IMR-90 (cell line): ENCODE measurements at places on chromosomes 7 and 10. TPM values are rescaled to one million over a fixed set of nuclear protein-coding genes. Genes with fewer than 3 reads are reported as not detected.
A peak's percentile ranks its signal among the peaks of the same experiment; 100 is the strongest.

Gene ARHGEF35
- total RNA-seq: not detected in 2 replicates

Gene SEMA3E
- total RNA-seq: 0.72 and 1.1 TPM in 2 replicates

Gene C10orf67
- 0.18 and 0.28 TPM in 2 replicates for total RNA-seq

Gene KIN
- 3.0 and 6.1 TPM in 2 replicates for total RNA-seq

Gene CPA4
- total RNA-seq: 365 and 382 TPM in 2 replicates

Gene EZH2
- 13.1 and 16.4 TPM in 2 replicates for total RNA-seq

Gene SAP25
- total RNA-seq: not detected in 2 replicates

Gene CNPY4
- 13.3 and 20.0 TPM in 2 replicates for total RNA-seq

Gene CFAP46
- 1.3 and 1.7 TPM in 2 replicates for total RNA-seq

Gene MOSPD3
- total RNA-seq: 2.2 and 2.3 TPM in 2 replicates

Gene GHRHR
- total RNA-seq: not detected in 2 replicates

Gene VWDE
- total RNA-seq: 0.18 and 0.28 TPM in 2 replicates

GRCh38 chr7:6576024-6576866 lies 1.0 kb upstream of the ZDHHC4 start:
- DNase-seq: no peak

DNA sequence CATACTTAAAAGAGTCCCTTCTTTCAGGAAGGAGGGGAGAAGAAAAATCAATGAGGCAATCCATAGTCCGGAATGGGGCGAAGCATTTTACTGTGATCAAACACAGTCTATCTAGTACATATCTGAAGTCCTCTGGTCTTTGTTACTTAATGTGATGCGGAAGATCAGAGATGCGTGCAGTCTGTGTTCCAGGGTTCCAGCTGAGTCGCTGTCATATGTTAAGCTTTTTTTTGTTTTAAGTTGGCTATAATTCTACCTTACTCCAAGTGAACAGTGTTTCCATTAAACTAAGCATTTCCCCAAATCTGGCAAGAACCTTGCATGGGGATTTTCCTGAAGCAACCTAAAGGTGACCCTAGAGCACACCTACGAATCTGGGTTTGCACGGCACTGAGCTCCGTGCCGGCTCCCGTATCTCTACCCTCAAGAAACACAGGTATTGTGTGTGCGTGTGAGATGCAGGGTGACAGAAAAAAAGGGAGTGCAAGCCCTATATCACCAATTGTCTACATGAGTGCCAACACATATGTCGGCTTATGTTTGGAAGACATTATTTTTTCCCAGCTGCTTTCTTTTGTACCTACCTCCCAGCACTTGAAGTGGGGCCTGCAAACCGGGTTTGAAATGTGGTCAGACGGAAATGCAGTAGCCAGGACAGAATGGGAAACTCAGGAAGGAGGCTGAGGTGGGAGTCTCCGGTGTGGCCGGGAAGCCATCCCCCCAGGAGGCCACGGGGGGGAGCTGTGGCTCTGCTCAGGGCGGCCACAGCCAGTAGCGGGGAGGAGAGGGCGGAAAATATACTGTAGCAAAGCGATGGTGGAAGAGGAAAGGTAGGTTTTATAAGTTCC lies 435.8 kb upstream of the MGMT start:
- peak; percentile 12 for DNase-seq

DNA sequence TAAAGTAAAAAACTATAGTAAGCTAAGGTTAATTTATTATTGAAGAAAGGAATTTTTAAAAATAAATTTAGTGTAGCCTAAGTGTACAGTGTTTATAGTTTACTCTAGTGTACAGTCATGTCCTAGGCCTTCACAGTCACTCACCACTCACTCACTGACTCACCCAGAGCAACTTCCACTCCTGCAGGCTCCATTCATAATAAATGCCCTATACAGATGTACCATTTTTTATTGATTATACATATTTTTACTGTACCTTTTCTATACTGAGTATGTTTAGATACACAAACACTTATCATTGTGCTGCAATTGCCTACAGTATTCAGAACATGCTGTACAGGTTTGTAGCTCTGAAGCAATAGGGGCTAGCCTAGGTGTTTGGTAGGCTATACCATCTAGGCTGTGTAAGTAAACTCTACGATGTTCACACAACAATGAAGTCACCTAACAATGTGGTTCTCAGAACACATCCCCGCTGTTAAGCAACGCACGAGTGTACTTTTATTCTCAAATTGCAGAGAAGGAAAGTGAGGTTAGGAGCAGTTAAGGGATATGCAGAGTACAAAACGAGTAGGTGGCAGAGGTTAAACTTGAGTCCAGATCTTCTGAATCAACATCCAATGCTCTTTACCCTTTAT lies 38.9 kb upstream of the PLCE1 start:
- peak; percentile 78 for DNase-seq

DNA sequence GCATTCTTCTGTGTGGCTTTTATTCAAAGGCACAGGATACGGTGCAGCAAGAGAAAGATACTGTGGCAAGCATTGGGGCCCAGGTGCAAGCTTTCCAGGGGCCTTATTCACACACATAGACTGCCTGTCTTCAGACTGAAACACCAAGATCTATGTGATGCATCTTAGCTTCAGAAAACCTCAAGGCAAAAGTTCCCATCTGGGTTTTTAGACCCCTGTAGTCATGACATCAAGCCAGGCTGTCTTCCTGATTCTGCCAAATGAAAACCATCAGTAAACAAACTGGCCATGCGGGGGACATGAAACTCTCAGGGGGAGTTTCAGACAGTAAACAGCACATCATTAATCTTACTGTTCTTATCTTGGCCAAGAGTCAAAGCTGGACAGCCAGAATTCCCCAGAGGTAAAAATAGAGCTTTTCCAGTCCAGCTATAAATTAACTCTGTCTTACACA lies 9.8 kb downstream of the AGBL3 start:
- peak; percentile 29 for DNase-seq

GRCh38 chr10:130038019-130038555 lies 72.5 kb downstream of the C10orf143 start:
- no peak for DNase-seq

- peak; percentile 28 for DNase-seq
These were observed 33.9 kb downstream of the FAM107B start for GRCh38 chr10:14740684-14741247.

DNA sequence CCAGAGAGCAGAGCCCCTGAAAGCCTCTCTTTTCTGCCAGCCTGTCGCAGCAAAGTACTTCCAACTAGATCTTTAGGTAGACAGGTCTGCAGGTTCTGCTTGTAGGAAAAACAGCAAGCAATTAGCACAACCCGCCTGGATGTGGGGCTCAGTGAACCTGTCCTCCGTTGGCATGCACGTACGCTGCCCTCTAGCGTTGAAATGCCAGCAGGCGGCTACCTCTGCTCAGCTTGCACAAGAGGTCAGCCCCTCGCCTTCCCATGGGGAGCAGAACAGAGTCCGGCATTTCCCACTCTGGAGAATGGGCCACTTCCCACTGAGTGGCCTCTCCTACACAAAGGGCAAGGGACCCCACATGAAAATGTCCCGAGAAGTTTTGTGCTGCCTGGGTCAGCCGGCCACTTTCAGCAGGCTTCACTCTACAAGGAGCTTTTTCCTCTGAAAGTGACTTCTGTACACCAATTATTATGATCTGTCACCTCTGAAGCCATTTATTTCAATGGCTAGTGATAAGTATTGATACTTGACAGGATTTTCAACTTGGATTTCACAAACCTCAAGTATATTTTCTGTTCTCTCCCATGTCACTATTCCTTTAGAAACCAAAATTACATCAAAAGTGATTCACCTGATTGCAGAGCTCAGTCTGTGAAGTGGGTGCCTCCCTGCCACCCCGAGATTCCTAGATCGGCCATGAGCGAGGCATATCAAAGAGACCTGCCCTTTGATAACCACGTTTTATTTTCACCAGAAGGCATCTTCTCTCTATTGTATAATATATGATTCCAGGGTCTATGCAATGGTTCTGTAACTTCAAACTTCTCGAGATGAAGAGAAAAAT lies 56.7 kb downstream of the JCAD start:
- DNase-seq: peak; percentile 70

DNA sequence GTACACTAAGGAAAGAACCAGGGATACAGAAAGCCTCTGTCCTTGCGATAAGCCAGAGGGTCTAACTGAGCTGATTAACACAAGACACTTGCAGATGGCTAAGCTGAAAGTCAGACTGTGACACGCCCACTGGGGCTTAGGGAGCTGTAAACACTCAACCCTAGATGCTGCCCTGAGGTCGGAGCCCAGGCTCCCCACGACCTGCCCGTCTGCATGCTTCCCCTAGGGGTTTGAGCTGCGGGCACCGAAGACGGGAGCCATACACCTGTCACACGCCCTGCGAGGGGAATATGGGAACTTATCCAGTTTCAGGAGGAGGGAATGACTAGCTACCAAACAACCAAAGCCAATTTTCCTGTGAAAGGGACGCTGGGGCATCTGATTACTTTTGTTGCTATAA lies 96.0 kb downstream of the HTR5A start:
- DNase-seq: no peak

- peak; percentile 65 for DNase-seq
These were observed 19.5 kb downstream of the BAG3 start for GRCh38 chr10:119670717-119671116.

DNA sequence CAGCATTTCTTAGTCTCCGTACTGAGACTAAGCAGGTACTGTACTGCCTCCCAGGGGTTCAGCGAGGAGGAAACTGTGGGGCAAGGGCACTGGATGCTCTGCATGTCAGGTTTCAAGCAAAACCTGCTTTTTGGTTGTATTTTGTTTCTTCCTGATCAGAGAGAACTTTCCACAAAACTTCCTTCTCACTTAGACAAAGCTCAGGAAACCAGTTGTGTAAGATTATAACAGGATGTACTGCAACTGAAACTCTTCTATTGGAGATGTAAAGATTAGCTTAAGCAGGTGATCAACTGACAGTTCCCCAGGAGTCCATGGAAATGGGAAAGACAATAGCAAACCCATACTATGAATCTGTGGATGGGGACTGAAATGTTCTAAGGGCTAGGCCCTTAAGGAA lies 67.3 kb downstream of the PLCE1 start:
- DNase-seq: no peak

GRCh38 chr10:44995581-44995913 lies 5.2 kb upstream of the ZNF22 start:
- DNase-seq: no peak

DNA sequence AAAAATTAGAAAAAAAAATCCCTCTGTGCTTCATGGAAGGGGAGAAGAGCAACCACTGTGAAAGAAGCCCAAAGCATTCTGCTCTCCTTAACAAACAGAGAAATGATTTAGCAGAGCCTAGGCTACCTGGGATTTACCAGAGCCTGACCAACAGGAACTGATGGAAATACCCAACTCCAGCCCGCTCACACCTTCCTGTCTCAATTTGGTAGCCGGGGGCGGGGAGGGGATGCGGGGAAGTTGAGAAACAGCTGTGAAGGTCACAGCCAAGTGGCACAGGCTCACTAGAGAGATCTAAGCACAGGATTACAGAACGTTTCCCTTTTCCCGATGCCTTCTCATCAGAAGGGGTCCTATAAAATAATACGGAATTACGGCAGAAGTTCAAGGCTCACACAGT lies 17.6 kb downstream of the RSU1 start:
- no peak for DNase-seq

GRCh38 chr10:112926906-112927688 lies 22.9 kb upstream of the TCF7L2 start:
- DNase-seq: no peak

GRCh38 chr7:69674701-69675182 lies 76.5 kb downstream of the AUTS2 start:
- DNase-seq: no peak

DNA sequence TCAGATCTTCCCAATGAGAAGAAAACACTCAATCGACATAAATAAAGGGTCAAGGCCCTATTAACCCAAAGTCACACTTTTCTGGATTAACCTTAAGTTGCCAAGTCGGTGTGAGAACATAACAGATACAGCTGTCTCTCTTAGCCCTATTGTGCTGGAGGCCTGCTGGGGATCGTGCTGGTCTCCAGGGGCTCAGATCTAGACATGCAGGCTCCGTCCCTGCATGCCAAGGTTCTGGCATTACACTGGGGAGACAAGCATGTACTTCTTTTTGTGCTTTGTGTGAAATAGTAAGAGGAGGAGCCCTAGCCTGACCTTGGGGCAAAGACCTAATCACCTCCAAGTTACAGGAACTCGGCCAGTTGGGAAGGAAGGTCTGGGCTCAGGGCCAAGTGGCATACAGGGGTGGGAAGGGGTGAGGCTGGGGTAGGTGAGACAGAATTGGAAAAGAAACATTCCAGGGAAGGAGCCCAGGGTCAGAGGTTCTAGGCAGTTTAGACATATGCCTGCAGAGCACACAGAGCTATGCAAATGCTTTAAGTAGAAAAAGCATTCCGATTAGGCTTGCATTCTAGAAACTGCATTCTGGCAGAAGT lies 216.4 kb downstream of the HECW1 start:
- DNase-seq: no peak

DNA sequence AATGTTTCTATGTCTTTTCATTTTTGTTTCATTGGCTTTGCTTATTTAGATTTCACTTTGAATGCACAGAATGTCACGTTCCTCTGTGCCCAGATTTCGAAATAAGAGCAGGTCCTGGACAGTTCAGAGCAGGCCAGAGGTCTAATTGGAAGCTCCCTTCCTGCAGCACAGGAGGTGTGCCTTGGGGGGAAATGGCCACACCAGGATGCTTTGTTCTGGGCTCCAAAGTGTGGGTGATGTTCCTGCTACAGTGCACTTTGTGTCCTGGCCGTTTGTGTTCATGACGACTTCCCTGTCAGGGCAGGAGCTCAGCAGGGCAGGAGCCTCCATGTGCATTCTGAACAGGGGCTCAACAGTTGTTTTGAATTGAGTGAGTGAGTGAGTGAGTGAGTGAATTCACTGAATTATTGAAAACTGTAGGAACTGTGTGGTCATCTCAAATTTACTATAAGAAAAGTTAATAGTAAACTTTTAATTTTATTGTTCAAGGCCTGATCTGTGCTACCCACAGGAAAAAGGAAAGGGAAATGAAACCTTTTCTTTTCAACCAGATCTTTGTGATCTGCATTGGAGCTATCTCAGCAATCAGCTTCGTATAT lies 109.5 kb upstream of the GJD4 start:
- peak; percentile 7 for DNase-seq

- no peak for DNase-seq
These were observed 23.3 kb upstream of the MNX1 start for GRCh38 chr7:157033483-157034473.

DNA sequence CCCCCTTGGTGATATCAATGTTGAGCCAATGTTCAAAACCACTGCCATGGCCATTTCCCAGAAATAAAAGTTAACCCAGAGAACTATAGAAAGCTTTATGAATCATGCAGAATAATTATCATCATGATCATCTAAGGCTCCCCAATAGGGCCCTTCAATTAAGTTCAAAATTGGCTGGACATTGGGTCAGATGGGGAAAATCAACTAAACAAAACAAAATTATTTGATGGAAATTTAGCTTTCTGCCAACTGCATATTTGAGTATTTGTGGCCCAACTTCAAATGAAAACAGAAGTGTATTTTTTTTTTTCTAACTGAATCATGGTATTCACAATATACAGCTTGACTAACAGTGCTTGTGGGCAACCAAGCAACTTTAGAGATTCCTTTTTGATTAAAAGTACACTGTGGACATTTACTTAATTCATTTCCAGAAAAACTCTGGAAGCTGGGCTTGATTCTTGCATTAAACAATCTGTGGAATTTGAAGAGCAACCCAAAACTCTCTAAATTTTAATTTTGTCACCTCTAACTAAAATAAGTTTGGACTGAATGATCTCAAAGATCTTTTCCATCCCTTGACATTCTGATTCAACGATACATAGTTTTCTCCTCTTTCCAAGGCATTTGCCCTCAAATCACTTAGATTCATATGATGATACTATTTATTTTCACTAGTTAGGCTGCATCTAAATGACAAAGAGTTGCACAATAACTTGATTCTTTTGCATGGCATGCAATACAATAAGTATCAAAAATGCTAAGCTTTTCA lies 203.2 kb downstream of the AHR start:
- peak; percentile 34 for DNase-seq

- DNase-seq: no peak
These were observed 6.5 kb downstream of the SHH start for GRCh38 chr7:155805826-155806095.

- no peak for DNase-seq
These were observed 288.7 kb downstream of the MDFIC start for GRCh38 chr7:115210552-115210951.
